Mesenteric fat pad (tissue), 1 donor: ENCODE measurements at places on chromosomes 12 and 14.

GRCh38 chr12:104458694-104459367 lies 2.1 kb downstream of the CHST11 start:
- DNase-seq, result no peak

DNA sequence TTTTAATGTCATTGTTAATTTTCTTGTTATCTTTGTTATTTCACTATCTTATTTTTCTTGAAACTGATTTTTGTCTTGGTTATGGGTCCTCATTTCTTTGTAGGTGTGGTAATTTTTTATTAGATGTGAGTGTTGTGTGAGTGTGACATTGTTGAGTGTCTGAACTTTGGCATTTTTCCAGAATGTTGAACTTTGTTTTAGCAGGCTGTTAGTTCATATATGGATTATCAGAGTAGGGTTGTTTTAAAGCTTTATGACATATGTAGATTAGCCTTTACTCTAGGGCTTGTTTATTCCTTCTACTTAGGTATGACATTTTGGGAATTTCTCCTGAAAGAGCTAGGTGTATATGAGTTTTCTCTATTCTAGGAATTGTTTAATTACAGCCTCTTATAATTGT lies 103.9 kb downstream of the ARID2 start:
- DNase-seq, result no peak

DNA sequence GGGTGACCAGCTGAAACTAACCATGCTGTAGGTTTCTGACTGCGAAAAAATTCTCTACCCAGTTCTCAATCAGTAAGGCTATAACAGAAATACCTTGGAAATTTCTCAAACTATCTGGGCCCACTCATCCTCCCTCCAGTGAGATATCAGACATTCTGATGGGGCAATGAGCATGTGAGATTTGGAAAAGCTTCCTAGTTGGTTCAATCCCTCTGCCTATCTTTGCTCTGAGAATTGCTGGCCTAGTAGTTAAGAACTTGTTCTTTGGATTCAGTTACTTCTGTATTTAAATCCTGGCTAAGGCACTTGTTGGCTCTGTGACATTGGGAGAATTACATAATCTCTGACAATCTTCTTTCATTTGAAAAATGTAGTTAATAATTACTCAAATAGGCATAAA lies 119.4 kb downstream of the SLC15A5 start:
- DNase-seq, result no peak

GRCh38 chr14:71628433-71628832 lies 303.8 kb upstream of the RGS6 start:
- DNase-seq, result no peak

GRCh38 chr14:67409461-67409860 lies 2.5 kb downstream of the PLEK2 start:
- peak; percentile 51 for DNase-seq

GRCh38 chr12:24231298-24231697 lies 281.8 kb upstream of the SOX5 start:
- no peak for DNase-seq

DNA sequence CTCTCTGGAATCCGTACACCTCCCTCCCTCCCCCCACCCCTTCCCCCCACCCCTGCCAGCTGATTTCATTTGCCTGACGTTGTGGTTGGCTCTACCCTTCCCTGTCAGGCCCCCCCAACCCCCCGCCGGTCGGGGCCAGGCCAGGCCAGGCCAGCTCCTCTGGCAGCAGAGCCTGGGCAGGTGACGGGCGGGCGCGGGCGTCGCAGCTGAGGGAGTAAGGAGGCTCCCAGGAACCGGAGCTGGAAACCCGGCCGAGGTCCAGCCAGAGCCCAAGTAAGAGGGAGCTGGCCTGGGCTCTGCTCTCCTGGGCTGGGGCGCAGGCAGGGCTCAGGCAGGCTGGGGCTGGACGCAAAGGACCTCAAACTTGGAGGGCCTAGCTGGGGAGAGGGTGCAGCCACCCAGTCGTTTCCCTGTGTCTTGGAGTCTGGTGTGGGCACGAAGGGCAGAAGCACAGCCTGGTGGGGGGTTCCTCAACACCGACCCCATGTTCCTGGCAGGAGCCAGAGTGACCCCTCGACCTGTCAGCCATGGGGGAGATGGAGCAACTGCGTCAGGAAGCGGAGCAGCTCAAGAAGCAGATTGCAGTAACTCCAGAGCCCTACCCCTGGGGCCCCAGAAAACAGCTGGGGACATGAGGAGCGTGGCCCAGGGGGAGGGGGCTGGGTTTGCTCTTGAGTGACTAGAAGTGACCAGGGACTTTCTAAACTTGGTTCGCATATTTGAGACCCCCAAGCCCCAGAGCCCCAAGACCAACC lies at the start of gene GNB3:
Gene GNB3 (plus strand): TSS at position 165 of the 755 bp plus-strand sequence. CDS start 363 bp downstream, at position 528.
- DNase-seq, result no peak

- DNase-seq, result no peak
These were observed 1031.7 kb upstream of the FBXO33 start for GRCh38 chr14:40463886-40464285.

DNA sequence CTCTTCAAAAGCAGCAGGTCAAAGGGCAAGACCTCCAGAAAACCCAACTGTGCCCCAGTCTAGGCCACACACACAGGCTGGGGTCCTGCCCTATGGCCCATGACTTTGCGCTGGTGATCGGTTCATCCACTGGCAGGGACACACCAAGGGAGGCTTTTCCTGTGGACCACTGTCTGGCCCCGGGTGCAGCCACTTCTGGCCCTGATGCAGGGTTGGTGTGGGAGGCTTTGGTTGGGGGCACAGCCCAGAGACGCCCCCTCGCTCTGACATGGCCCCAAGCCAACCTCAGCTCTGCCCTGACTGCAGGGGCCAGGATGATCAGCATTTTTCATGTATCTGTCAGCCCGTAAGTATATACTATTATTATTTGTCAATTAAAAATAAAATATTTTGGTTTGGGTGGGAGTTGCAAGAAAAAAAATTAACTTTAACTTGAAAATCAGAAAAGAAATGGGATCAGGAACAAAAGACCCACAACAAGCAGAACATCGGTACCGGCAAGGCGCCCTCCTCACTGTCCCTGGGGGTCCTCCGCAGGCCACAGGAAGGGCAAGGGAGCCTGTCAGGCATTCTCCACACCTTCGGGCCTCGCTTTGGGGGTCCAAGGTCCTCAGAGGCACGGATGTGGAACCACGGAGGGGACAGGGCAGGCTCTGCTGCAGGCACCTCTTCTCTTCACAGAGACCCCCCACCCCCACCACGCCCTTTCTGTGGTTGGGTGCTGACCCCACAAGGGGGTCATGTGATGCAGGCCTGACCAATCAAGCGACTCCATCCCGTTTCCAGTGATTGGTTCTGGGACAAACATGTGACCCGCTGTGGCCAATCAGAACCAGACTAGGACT lies 181.5 kb upstream of the SFSWAP start:
- DNase-seq, result peak; percentile 81
